ENCODE measurements at places on chromosomes 7 and 10.
A peak's percentile ranks its signal among the peaks of the same experiment; 100 is the strongest.

DNA sequence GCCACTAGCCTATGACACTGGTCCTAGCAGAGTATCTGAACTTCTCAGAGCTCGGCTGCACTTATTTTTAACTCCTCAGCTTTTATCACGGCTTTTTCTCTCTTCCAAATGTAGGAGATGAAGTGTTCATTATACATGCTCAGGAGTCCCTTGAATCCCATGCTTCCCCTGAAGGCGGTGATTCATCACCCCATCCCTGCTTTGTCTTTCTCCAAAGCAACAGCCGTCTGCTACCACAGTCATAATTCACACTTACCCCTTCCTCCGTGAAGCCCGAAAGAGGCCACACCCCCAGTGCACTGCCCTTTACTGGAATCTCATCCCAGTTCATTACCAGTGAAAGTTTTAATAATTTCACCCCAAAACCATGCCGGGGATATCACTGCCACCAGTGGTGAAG lies 301.5 kb upstream of the SHH start:
- no peak for DNase-seq

- DNase-seq: no peak
Observed at GRCh38 chr7:140512317-140513000, 33.2 kb upstream of the MKRN1 start.

- no peak for DNase-seq
Observed at GRCh38 chr10:1182280-1183032, 126.3 kb downstream of the WDR37 start.

- DNase-seq: no peak
Observed at GRCh38 chr10:357201-357950, 222.1 kb downstream of the ZMYND11 start.

DNA sequence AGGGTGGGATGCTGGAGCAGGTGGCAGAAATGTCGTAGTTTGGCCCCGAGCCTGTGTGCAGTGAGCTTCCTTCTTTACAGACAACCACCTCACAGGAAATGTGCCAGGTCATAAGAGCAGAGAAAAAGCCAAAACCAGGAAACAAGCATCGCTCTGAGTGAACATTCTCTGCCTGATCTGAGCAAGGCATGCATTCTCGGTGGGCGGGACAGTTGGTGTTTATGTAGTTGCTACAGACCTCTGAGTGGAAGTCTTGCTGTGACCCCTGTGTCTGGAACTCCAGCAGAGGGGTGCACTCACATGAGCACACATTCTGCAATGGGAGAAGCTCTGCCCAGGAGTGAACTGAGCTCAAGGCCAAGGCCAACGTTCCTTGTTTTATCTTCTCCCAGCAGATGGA lies 230.1 kb downstream of the TCERG1L start:
- no peak for DNase-seq

DNA sequence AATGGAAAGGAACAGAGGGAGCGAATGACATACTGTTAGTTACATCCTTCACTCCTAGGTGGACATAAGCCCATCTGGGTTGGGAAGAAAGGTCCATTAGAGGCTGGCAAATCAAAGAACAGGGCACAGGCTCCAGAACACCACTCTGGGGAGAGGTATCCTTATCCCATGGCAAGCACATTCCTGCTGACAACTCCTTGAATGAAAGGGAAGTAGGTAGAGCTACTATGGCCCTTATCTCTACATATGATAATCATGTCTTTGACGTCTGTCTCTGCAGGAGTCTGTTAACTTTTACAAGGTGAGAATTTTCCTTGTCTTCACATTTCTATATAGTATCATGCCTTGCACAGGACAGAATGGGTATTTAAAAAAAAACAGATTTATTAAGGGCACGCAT lies 10.4 kb downstream of the DENND11 start:
- DNase-seq: no peak

- peak; percentile 42 for DNase-seq
Observed at GRCh38 chr7:142603870-142604448, 145.3 kb upstream of the PRSS1 start.

Measured in glomerular endothelial cell (primary cell).